Mesenteric fat pad (tissue), 1 donor: ENCODE measurements at places on chromosomes 6 and 20.

DNA sequence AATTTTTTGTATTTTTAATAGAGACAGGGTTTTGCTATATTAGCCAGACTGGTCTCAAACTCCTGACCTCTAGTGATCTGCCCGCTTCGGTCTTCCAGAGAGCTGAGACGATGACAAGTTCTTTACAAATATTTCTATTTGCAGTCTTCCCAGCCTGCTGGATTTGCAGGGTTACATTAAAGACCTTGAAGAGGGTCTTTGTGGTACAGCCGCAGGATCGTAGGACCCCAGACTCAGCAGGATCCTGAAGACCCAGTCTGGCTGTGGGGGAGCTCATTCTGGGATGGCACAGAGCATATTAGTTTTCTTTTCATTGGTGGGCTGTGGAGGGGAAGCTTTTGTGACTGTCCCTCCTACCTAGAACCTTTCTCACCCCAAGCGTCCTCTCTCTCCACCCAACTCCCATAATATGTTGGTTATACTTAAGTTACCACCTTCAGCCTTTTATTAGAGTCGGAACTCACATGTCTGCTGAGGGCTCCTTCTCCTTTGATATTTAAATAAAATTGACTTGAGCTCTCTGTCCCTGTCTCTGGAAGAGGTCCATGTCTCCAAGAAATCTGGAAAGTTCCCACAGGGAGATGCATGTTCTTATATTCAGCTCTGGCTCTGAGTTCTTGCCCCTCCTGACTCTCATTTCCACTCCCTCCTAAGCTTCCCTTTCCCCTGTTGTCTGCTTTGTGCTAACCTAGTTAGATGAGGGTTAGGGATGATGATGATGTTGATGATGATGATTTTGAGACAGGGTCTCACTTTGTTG is 72.0 kb downstream of the TIAM2 start:
- DNase-seq, result no peak

DNA sequence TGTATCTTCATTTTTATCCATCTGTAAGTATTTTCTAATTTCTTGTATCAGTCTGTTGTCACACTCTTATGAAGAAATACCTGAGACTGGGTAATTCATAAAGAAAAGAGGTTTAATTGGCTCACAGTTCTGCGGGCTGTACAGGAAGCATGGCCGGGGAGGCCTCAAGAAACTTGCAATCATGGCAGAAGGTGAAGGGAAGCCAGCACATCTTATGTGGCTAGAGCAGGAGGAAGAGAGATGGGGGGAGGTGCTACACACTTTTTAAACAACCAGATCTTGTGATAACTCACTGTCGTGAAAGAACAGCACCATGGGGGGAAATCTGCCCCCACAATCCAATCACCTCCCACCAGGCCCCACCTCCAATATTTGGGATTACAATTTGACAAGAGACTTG is 10.9 kb upstream of the BCKDHB start:
- no peak for DNase-seq

GRCh38 chr20:33175123-33175522 is 7.2 kb downstream of the BPIFA2 start:
- no peak for DNase-seq

DNA sequence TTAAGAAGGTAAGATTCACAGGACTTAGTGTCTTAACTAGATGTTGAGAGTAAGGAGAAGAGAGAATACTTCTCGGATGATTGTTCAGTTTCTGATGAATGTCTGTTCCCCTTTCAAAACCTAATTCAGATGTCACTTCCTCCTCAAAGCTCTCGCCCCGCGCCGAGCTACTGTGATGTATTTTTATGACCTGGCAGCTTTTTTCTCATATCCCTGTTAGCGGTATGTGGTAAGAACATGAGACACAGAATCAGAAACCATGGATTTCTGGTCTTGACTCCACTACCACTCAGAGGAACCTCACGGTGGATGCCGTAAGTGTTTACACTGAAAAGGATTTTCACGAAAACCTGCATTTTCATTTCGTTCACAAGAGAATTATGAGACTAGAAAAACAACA is 48.4 kb downstream of the CEP43 start:
- DNase-seq, result no peak
